ENCODE measurements at places on chromosomes 11 and 22.

DNA sequence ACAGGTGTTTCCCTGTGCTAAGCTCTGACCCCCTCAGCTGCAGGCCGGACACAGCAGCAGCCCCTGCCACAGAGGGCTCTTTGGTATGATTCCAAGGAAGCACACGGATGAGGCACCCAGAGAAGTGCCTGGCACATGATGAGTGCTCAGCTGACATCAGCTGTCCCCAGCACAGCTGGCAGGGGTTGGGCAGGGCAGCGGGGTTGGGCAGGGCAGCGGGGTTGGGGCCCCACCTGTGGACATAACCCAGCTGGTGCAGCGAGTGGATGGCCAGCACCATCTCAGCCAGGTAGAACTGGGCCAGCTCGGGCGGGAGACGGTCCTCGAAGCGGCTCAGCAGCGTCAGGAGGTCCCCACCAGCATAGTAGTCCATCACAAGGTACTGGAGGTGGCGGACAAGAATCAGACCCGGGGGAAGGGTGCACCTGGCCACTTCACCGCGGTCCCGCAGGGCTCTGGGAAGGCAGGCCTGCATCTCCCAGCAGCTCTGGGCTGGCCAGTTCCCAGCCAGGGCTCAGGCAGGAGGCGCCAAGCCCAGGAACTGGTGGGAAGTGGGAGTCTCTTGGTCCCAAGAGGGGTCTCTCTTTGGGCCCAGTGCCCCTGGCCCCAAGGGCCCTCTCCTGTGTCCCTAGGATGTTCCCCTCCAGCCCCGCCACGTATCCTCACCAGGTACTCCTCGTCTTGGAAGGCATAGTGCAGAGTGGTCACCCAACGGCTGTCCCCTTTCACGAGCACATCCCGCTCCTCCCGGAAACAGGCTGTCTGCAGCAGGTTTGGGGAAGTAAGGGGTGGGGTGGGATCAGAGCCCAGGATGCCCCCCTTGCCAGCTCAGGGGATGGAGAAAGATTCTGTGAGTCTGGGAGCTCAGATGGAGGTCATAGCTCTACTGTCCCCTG lies 4.3 kb downstream of the CDC42BPG start:
- no peak for ATAC-seq

DNA sequence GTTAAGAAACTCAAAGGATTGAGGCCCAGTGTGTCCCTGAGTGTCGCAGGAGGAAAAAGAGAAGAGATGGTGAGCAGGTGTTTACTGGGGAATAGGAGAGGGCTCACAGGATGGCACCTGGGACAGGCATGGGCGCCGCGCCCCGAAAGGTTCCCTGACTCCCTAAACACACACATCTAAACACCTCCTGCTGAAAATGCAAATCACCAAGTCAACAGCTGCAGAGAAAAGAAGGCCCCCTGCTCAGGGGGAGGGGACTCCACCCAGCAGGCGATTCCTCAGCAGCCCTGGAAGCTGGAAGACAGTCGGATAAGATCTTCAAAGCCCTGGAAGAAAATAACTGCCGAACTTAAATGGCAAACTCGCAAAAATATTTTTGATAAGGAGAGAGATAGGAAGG lies 377.2 kb downstream of the BRD1 start:
- ATAC-seq = no peak

- peak; percentile 84 for ATAC-seq
These were observed 102.7 kb downstream of the BRD1 start for GRCh38 chr22:49724893-49725489.

- ATAC-seq = no peak
These were observed 59.7 kb upstream of the LMO1 start for GRCh38 chr11:8323161-8323935.

DNA sequence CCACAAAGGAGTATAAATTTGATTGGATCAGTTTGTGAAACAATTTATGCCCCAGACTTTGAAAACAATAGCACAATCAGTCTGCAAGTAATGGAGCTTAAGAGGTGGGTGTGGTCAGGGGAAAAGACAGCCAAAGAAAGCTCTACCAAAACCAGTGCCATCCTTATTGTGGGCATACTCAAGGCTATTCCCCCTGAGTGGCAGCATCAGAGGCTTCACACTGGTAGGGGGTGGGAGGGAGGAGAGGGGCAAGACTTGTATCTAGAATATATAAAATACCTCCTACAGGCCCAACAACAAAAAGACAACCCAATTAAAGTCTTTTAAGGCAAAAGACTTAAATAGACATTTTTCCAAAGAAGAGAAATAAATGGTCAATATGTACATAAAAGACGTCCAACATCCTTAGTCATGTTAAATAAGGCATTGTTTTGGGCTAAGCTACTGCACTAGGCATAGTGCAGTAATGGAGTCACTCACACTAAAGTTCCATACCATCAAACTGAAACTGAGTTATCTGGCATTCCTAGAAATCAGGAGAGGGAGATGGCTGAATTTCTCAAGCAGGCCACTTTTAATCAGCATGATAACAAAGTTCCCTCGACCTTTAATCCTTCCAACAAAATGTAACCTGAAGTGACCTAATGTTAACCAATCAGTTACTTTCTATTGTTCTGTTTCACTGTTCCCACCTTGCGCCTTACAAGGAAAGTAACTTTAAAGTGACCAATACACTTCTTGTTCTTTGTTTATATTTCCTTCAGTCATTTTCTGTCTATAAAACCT lies 24.8 kb downstream of the NARS2 start:
- ATAC-seq = no peak

- ATAC-seq = no peak
These were observed 55.8 kb downstream of the ELFN2 start for GRCh38 chr22:37371491-37371890.

DNA sequence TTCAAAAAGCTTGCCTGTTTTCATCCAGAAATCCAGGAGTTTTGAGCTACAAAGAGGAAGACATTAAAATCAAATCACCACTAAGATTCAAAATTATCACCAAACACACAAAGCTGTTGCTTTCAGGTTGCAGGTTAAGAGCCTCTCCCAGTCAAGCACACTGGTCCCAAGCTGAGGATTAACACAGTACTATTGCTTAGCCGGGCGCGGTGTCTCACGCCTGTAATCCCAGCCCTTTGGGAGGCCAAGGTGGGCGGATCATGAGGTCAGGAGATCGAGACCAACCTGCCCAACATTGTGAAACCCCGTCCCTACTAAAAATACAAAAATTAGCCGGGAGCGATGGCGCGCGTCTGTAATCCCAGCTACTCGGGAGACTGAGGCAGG lies 1165.1 kb downstream of the LRRC4C start:
- ATAC-seq = no peak

DNA sequence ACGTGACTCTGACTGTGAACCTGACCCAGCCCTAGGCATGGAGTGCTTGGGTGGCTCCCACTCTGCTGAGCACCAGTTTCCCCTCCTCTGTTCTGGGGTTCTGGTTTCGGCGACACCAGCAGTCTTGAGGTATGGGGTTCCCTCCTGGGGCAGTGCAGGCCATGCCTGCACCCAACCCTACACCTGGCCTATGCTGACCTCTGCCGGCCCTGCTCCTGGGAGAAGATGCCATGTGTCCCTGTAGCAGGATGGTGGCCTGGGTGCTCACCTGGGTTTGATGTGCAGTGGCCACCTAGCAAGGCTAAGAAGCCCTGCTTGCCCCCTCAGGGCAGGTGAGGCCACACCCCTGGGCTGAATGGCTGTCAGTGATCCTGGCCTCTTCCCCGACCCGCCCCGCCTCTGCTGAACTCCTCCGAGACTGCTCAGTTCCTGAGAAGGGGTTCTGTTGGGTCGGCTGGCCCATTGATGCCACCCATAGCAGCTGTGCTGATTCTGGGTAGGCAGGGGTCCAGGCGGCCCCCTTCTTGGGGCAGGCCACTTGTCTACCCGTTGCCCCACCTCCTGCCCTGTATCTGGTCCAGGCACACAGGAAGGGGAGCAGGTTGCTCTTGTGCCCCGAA lies 2.4 kb downstream of the ZDHHC8 start:
- ATAC-seq = no peak

GRCh38 chr11:112777283-112777751 lies 183.9 kb upstream of the NCAM1 start:
- ATAC-seq = no peak

GRCh38 chr22:40533712-40534378 lies 102.7 kb downstream of the MRTFA start:
- ATAC-seq = peak; percentile 46

DNA sequence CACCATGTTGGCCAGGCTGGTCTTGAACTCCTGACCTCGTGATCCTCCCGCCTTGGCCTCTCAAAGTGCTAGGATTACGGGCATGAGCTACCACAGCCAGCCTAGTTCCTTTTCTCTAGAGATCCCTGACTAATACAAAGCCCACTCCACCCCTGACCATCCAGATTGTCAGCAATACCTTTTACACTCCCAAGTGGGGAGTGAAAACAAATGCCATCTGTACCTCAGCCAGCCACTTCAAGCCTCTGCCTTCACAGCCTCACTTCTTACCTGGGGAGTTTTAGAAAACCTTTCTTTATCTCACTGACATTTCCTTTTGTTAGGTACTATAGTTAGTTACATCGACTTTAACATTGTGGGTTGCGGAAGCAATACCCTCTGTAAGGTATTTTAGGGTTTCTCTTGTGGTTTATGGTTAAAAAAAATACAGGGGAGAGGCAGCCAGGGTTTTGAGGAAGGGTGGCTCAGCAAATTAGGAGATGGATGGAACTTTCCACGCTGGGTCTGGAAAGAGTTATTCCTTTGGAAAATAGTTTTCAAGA lies 8.9 kb downstream of the TOM1 start:
- ATAC-seq = no peak

- no peak for ATAC-seq
These were observed 11.7 kb downstream of the TRPM5 start for GRCh38 chr11:2432628-2433071.

- no peak for ATAC-seq
These were observed 37.0 kb downstream of the MUC2 start for GRCh38 chr11:1111545-1112212.

DNA sequence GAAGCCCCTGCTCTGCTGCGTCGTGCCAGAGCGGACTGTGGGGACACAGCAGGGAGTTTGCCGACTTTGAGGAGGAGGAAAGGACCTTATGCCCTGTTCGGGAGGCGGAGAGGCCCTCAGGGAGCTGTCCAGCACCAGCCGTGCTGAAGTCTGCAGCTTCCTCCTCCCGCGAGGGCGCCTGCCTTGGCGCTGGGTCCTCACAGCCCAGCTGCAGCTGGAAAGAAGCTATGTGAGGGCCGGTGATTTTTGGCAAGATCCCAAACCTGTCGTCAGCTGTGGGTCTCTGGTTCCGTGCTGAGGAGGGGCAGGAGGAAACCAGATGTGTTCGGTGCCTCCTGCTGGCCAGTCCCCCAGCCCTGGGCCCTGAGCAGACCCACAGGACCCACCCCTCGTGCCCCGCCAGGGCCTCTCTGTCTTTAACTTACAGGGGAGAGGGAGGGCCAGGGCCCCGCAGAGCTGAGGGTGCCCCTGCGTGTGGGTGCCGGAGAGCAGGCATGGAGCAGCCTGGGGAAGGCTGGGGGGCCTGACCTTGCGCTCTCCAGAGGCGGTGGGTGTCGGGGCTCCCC lies 12.0 kb downstream of the BRSK2 start:
- ATAC-seq = peak; percentile 51

GRCh38 chr11:57475671-57476046 lies 15.3 kb downstream of the RTN4RL2 start:
- no peak for ATAC-seq

DNA sequence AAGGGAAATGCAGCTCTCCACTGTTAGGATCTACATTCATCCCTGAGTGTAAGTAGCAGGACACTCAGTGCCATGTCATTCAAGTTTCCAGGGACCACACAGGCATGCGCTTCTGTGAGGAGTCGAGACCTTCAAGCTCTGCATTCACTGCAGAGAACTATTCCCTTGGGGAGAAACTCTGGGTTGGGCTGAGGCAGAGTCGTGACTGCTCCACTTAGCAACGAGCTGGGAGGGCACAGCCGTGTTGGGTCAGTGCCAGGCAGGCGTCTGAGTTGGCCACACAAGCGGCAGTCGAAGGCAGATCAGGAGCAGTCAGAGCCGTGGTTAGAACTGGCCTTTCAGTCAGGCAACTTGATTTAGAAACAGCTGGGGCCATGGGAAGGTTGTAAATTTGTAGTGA lies 14.7 kb downstream of the MPEG1 start:
- peak; percentile 22 for ATAC-seq

DNA sequence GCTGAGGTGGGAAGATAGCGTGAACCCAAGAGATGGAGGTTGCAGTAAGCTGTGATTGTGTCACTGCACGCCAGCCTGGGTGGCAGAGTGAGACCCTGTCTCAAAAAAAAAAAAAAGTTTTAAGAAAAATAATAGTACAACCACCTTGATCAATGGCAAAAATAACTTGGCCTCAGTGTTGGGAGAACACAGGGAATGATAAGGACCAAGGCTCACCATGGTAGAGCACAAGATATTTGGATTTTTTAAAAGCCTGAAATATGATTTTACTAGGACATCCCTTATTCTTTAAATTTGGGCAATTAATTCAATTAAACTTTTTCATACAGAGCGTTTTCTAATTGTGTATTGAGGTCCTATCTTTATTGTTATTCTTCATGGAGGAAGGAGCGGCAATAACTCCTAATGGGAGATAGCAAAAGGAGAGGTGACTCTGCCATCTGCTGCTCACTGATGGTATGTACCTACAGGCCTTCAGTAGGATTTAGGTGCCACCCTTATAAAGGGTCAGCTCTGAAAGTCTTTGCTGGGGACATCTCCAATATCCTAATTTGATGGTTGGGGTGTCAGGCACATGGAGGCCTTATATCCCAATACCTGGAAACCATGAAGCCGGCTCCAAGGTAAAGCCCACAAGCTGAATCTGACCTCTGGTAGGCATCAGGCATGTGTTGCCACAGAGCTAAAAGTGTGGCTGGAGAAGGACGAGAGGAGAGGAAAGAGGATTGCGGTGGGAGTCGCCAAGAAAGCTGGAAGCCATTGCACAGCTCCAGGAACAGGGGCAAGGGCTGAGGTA lies 21.9 kb upstream of the POLD3 start:
- peak; percentile 77 for ATAC-seq

- no peak for ATAC-seq
These were observed 4.3 kb upstream of the PGA3 start for GRCh38 chr11:61198948-61199523.

GRCh38 chr11:47160753-47161133 lies 15.9 kb downstream of the ARFGAP2 start:
- no peak for ATAC-seq

- ATAC-seq = no peak
These were observed 27.8 kb upstream of the CD82 start for GRCh38 chr11:44537679-44538078.

DNA sequence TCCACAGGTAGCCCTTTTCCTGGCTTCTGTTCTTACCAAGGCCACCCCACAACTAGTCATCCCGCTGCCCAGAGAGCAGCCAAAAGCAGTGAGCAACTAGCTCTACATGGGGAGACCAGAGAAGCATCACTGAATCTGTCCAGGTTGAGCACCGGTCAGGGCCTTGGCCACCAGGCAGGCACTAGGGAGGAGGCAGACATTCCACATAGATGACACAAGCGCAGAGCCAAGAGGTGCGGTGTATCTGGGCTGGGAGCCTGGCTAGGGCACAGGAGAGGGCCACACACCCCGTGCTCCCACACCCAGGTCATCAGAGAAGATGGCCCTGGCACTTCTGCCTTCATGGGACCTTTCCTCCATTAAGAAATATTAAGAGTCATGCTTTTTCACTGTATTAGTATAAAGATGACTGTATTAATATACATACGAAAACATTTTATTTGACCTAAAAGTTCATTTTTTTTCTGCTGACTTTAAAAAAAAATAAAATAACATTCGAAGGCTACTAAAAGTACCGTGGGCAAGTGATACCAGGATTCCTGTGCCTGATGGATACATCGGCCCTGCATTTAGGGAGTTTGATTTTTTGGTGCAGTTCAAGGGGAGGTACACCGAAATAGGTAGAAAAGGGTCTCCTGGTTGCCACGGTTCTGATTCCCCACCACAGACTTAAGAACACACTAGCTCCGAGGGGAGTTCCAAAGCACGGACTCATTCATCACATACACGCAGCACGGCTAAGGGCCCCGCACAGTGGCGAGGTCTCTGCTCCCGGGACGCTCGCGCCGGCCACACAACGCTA lies 1.2 kb downstream of the DGCR2 start:
- peak; percentile 79 for ATAC-seq

All from esophagus mucosa (tissue), 1 donor.